Regular cardiac myocyte (primary cell): ENCODE measurements at places on chromosomes 11 and 22. TPM values are rescaled to one million over a fixed set of nuclear protein-coding genes. Genes with fewer than 3 reads are reported as not detected.

The NCAM1 gene
- total RNA-seq = 0.58 and 0.85 TPM in 2 replicates

The CEP126 gene
- total RNA-seq = 0.96 and 2.8 TPM in 2 replicates

The BIRC3 gene
- total RNA-seq = 1.3 and 8.2 TPM in 2 replicates

The MYH9 gene
- total RNA-seq = 669 and 717 TPM in 2 replicates

The OR52A1 gene
- total RNA-seq = not detected in 2 replicates

The GRAP2 gene
- under 0.01 TPM in 1 of 2 replicates, not detected in the other for total RNA-seq

The OR51L1 gene
- not detected in 2 replicates for total RNA-seq
